ENCODE measurements at places on chromosomes 1 and 21.

DNA sequence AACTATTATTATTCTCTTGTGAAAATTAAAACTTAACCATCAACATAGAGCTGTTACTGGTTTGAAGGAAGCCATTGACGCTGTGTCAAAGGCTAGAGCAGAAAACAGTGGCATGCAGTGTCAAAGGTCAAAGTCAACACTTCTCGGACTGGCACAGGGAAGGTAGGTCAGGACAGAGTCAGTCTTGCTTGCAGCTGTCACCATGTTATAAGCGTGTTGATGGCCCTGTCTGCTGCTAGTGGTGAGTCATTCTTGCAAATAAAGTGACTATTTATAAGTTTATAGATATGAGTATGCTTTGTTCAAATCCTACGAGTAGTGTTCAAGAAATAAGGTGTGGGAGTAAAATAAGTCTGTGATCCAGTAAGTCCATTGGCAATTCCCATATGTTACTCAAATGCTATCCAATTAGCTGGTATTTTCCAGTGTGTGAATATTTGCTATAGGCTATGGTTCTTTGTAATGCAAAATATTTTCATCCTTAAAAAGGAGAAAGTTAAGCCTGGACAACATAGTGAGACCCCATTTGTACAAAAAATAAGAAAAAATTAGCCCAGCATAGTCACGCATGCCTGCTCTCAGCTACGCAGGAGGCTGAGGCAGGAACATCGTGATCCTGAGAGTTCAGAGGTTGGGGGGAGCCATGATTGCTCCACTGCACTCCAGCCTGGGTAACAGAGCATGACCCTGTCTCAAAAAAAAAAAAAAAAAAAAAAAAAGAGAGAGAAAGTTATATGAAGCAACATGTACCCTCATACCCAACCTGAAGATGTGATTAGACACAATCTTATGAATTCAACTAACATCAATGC, 26.3 kb upstream of the TINAGL1 start:
- DNase-seq = no peak

GRCh38 chr1:94679332-94680038, 137.9 kb upstream of the F3 start:
- DNase-seq = no peak

- no peak for DNase-seq
Measured at GRCh38 chr1:246083416-246083815, 423.7 kb downstream of the SMYD3 start.

- DNase-seq = no peak
Measured at GRCh38 chr1:245805532-245805931, 650.7 kb downstream of the KIF26B start.

DNA sequence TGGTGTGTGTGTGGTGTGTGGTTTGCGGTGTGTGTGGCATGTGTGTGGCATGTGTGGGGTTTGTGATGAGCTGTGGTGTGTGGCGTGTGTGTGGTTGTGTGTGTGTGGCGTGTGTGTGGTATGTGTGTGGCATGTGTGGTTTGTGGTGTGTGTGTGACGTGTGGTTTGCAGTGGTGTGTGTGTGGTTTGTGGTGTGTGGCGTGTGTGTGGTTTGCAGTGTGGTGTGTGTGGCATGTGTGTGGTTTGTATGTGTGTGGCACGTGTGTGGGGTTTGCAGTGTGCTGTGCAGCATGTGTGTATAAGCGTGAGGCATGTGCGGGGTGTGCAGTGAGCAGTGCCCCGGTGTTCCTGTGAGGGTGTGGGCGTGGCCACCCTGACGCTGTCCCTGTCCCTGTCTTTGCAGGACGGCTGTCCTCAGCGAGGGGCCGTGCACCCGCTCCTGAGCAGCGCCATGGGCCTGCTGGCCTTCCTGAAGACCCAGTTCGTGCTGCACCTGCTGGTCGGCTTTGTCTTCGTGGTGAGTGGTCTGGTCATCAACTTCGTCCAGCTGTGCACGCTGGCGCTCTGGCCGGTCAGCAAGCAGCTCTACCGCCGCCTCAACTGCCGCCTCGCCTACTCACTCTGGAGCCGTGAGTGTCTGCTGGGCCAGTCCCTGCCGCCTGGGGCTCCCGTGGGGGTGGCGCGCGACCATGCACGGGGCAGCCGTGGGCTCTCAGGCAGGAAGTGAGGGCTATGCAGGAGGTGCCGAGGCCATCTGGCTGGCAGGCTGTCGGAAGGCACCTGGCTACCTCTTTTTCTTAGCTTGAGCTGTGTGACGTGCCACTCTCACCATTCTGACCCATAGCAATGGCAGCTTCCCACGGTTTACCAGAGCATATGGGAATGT, 52.6 kb upstream of the TRAPPC10 start:
- no peak for DNase-seq
